ENCODE measurements at places on chromosomes 6 and 20.

- DNase-seq, result peak; percentile 54
Measured at GRCh38 chr6:147506704-147507114, 1.8 kb upstream of the SAMD5 start.

DNA sequence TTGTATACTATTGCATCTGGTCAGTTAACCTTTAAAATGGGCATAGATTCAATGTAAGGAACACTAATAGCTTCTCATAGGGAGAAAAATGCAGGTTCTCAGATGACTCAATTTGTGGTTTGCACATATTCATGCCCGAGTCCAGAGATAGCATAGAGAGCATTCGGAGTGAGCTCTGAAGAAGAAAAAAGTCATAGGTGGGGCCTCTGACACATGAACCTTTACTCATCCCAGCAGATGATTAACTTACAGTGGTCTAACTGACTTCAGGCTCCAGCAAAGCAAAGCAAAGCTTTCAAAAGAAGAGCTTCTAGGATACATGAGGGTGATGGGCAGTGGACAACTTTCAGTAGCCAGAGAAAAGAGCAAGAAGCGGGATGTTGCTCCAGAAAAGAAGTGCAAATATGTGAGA is 55.3 kb upstream of the BTN3A2 start:
- peak; percentile 82 for DNase-seq

DNA sequence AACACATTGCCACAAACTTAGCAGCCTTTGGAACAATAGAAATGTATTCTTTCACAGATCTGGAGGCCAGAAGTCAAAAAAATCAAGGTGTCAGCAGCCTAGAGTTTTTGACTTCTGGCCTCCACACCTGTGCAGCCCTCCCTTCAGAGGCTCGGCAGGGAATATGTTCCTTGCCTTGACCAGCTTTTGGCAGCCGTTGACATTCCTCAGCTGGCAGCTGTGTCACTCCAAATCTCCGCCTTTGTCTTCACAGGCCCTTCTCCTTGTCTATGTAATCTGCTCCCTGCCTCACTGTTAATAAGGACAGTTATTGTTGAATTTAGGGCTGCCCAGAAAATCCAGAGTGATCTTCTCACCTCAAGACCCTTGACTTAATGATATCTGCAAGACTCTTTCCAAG is 17.2 kb upstream of the AHI1 start:
- no peak for DNase-seq

DNA sequence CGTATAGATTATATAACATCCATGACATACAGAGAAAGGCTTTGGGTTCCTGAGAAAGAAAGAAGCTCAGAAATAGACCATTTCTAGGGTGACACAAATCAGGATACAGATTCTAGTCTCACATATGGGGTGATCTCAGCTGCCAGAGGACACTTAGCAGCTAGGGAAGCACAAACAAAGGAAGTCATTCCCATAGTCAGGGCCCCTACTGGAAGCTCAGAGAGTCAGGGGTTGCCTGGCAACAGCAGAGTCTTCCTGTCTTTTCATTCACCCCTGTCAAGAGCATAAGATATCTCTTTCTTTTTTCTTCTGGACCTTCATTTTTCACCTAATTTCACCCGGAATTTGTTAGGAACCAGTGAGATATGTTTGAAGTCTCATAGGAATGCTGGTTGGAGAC is 81.9 kb upstream of the IYD start:
- DNase-seq, result peak; percentile 24

GRCh38 chr6:167851370-167851952 is 24.8 kb downstream of the AFDN start:
- no peak for DNase-seq

DNA sequence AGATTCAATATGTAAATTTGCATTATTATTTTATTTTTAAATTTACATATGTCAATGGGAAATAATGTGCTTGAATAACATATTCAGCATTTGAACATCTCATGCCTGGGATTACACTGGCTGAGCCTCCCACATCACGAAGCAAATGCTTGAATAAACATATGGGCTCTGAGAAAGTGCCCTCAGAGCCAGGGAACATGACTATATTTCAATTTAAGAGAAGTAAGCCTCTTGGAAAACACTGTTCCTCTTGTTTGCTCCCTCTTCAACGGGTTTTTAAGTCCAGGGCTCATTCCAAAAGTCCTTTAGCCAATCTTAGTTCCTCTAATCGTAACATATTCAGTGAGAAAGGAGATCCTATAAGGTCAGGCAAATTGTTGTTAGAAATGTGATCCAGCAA is 122.0 kb downstream of the GMPR start:
- no peak for DNase-seq

- no peak for DNase-seq
Measured at GRCh38 chr20:16050366-16050765, 522.9 kb downstream of the KIF16B start.

- no peak for DNase-seq
Measured at GRCh38 chr6:129872586-129872985, 11.5 kb upstream of the TMEM244 start.

DNA sequence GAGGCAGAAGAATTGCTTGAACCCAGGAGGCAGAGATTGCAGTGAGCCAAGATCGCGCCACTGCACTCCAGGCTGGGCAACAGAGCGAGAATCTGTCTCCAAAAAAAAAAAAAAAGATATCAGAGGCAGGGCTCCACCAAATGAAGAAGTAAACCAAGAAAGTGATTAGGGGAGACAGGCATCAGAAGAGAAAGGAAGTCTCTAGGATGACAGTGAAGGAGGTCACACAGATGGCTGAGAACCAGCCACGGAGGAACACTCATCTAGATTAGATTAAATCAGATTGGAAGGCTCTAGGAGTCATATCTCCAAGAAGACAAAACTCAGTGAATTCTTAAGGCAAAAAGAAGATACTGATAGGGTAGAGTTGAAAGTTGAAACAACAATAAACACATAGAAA is 102.2 kb upstream of the CCDC28A start:
- DNase-seq, result no peak

DNA sequence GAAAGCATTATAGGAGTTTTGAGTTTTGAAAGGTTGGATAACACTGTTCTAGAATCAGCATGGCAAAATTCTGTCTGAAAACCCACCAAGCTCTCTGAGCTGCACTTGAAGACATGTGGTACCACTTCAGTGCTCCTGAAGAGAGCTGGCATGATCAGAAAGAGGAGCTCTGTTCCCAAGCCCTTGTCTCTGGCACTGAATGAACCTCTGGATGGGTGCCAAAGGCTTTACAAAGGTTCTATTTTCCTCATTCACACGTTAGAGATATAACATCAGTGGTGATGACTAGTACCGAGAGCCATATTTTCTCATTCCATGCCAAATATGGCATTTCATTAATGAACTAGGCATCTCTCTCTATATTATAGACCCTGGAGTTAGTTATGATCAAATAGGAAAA is 301.8 kb upstream of the ID4 start:
- DNase-seq, result no peak

GRCh38 chr20:50066161-50066834 is 46.7 kb downstream of the UBE2V1 start:
- DNase-seq, result no peak

DNA sequence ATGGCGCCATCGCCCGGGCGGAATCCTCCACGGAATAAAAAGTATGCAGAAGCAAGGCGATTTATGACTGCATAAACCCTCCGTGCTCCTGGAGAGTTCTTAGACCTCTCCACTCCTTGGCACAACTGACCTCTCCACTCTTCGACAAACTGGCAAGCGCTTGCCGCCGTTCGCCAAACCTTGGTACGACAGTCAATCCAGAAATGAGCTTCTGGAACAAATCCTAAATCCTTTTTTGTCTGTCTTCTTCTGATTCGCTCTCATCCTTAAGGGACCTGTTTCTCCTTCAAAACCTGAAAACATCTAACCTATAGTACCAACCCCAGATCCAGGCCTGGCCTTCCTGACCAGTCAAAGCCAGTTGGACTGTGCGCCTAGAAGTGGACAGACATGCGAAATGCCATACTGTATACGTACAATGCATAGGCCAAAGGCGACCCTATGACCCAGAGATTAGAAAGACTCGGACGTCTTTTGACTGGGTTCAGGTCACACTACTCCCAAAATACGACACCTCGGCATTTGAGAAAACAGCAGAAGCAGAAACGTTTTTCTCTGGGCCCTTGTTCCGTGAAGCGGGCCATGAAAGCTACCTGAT is 59.4 kb downstream of the TRIM27 start:
- no peak for DNase-seq

DNA sequence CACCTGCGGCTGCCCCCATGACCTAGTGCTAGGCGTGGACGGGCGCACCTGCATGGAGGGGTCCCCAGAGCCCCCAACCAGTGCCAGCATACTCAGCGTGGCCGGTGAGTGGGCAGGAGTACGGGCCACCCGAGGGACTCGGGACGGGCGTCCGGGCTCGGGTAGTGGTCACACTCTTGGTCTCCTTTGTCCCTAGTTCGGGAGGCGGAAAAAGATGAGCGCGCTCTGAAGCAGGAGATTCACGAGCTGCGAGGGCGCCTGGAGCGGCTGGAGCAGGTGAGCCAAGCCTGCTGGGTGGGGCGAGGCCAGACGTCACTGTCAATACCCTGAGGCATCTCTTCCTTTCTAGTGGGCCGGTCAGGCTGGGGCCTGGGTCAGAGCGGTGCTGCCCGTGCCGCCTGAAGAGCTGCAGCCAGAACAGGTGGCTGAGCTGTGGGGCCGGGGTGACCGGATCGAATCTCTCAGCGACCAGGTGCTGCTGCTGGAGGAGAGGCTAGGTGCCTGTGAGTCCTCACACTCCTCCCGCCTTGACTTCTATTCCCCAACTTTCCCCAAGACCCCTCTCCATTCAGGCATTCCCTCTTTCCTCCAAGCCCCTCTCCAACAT is 2.9 kb downstream of the EGFL8 start:
- DNase-seq, result no peak

GRCh38 chr20:19515074-19515473 is 243.0 kb upstream of the RIN2 start:
- DNase-seq, result no peak

DNA sequence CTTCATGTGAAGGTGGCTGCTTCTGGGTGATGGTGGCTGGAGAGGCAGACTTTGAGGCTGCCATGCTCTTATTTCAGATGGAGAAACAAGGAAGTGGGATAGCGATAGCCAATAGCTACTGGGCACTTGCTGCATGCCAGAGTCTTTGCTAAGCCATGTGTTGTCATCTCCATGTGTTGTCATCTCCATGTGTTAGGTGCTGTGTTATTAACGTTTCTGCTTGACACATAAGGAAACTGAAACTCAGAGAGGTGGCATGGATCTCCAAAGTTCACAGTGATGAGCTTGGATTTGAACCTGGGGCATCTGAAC is 16.9 kb downstream of the KIAA1755 start:
- no peak for DNase-seq

- DNase-seq, result peak; percentile 16
Measured at GRCh38 chr6:68226460-68226859, 408.6 kb upstream of the ADGRB3 start.

DNA sequence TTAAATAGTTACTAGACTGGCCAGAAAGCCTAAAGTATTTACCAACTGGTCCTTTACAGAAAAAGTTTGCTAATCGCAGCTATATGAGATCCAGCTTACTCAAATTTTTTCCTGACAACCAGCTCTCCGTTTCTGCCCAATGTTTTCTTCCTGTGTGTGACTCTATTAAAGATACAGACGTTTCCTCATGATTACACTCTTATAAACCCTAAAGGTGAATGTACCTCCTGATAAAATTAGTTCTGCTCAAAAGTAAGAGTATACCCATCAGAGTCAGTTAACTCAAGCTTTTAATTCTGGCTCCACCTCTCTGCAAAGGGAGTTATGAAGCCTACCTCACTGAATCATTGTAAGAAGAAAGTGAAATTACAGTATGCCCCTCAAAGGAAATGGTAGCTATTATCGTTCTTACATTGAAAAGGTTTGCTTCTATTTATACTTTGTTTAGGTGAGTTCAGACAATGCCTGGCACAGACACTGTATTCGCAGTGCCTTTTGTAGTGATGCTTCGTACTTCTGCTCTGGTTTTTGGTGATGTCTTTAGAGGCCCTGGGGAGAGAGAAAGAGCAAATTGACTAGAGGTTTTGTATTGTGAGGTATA is 10.2 kb upstream of the MROH8 start:
- no peak for DNase-seq

GRCh38 chr6:148835920-148836441 is 89.2 kb downstream of the UST start:
- DNase-seq, result peak; percentile 88

DNA sequence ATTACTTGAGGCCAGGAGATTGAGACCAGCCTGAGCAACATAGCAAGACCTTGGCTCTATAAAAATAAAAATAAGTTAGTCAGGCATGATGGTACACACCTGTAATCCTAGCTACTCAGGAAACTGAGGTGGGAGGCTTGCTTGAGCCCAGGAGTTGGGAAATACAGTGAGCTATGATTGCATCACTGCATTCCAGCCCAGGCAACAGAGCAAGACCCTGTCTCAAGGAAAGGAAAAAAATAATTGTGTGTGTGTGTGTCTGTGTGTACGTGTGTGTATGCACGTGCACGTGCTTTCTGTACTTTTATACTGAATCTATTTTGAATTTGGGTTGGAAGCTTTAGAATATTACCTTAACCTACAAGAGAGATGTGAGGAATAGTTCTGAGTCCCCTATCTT is 58.9 kb downstream of the KIZ start:
- no peak for DNase-seq

GRCh38 chr6:7827142-7827541 is 83.4 kb downstream of the TXNDC5 start:
- peak; percentile 68 for DNase-seq

DNA sequence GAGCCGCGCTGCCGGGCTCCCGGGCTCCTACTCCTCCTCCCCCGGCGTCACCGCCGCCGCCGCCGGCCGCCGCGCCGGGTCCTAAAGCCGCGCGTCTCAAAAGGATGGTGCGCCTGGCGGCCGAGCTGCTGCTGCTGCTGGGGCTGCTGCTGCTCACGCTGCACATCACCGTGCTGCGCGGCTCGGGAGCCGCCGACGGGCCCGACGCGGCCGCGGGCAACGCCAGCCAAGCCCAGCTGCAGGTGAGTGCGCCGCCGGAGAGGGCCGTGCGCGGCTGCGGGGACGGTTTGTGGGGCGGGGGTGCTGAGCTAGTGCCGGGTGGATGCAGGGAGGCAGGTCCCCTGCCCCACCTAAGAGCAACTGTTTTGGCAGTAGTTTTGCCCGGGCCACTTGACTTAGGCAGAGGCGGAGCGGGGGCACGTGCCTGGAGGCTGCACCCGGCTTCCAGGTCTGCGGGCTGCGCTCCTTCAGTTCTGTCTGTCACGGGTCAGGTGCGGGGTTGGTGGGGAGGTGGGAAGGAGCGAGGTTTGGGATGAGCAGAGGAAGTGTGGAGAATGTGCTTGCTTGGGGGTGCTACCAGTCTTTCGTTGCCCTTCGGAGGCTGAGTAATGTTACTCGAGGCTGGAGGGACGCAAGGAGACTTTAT is 722 bp downstream of the ISM1 start:
- DNase-seq, result peak; percentile 71

GRCh38 chr6:18147160-18147559 is 7.7 kb downstream of the TPMT start:
- DNase-seq, result peak; percentile 33
